ENCODE measurements at places on chromosomes 2 and 18.

DNA sequence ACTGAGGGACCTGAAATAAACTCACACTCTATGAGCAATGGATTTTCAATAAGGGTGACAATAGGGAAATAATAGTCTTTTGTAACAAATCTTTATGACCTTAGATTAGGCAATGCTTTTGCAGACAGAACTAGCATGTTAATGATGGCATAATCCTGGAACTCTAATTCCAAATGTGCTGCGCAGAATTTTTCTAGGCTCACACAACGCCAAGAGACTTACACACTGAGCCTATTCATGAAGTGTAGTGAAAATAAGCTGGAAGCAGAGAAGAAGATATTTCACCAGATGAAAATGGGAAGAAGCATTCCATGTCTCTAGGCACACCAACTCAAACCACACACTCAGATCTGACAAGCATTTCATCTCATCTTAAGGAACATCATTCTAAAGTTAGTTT is 178.5 kb downstream of the L3MBTL4 start:
- DNase-seq: no peak

GRCh38 chr2:161147856-161148255 is 12.4 kb upstream of the TANK start:
- no peak for DNase-seq

DNA sequence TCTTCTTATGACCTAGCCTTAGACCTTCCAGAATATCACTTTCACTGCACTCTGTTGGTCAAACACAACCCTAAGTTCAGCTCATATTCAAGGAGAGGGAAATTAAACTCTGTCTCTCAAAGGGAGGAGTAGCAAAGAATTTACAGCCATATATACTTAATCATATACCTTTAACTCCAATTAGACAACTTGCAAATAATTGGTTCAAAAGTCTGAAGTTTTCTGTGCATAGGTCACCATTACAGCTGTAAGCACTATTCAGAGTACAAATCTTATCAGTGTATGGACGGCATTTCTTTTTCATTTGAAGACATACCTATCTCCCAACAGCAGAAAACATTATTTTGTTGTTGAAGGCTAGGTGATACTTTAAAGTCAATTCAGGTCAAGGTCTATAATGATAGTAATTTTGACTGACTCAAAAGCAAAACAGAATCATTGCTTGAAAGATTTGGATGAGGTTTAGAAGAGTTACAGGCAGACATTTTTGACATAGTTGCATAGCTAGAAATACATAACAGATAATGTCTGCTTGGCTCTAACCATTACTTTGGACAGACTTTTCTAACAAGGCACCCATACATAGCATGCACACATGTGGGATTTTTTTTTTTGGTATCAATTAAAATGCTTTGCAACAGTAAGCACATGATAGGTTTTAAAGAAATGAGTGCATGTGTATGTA is 131.5 kb downstream of the CPS1 start:
- no peak for DNase-seq

DNA sequence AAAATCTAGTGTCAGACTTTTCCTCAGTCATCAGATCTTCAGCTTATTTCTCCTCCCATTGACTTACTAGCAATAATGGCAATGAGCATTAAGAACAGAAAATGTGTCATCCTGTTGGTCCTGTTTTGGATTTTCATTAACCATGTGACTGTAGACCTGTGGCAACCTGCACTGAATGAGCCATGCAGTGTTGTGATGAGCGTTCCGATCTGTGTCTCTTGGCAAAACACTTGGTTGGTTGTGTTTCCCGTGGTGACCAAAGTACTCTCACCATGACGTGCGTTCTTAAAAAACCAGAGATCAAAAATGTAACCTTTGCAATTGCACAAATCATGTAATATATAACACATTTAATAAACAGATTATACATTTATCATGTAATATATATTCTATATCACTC is 138.6 kb downstream of the MAP3K20 start:
- no peak for DNase-seq

- DNase-seq: no peak
Observed at GRCh38 chr2:129301431-129301913, 678.0 kb upstream of the RAB6C start.

DNA sequence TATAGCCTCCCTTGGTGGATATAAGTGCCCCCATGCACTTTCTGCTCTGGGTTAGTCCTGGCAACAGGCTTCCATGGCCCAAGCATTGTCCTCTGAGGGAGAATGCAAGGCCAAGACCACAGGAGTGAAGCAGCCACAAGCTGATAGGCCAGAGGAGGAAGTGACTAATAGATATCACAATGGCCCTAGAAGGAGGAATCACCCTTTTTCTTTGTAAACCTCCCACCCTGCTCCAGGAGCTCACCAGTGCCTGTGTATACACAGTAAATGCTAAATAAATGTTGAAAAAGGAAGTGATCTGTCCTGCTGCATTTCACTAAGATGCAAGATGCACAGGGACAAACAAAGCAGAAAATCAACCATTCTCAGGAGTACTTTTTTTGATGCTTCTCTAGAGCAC is 49.7 kb upstream of the ABCA12 start:
- peak; percentile 18 for DNase-seq

DNA sequence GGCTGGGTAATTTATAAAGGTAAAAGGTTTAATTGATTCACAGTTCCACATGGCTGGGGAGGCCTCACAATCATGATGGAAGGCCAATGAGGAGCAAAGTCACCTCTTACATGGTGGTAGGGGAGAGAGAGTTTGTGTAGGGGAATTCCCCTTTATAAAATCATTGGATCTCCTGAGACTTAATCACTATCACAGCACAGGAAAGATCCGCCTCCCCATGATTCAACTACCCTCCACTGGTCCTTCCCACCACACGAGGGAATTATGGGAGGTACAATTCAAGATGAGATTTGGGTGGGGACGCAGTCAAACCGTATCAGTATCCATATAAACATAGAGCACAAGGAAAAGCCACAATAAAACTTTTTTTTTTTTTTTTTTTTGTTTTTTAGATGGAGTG is 172.6 kb upstream of the PIEZO2 start:
- DNase-seq: no peak

DNA sequence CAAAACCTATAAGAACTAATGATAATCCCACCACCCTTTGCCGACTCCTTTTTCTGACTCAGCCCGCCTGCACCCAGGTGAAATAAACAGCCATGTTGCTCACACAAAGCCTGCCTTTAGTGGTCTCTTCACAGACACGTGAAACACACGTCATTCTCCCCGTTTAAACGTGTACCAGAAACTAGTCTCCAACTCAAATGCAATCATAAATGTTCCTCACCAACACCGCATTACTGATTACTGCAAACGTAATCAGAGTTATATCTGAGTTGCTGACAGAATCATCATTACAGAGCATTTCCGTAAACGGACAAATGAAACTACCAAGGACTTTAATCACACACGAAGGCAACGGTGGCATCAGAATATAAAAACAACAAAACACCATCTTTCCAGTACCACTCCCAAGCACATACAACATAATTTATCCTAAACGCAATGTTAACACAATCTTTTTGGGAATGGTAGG is 1.9 kb downstream of the CLK1 start:
- DNase-seq: peak; percentile 75

DNA sequence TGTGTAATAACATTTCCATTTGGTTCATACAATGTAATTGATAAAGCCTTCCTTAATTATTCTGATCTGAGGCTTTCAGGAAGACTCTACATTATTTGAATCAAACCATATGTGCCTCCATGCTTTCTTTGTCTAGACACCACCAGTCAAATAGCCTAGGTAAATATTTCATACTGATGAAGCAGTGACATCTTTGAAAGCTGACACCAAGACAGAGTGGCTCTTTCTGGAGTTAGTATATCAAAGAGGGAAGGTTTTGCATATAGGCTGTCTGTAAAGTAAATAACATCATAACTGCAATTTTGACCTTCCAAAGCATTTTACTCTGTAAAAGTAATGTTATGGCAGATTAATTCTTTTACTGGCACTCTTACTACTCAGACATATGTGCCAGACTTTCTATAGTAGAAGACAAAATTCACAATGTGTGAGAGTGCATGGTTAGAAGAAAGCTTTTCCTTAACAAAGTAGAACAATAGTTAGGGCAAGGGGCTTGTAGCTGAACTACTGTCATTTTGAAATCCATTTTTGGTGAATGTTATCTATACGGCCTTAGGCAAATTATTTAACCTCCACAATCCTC is 177.3 kb downstream of the ERBB4 start:
- DNase-seq: no peak

- peak; percentile 92 for DNase-seq
Observed at GRCh38 chr2:11155381-11156035, at the start of gene SLC66A3. TSS of gene SLC66A3 (plus strand) at chr2:11155467. CDS start at chr2:11155547, 80 bp downstream.

- no peak for DNase-seq
Observed at GRCh38 chr2:219886615-219887014, 259.2 kb downstream of the SLC4A3 start.

- no peak for DNase-seq
Observed at GRCh38 chr2:20226152-20226545, 1.2 kb upstream of the SDC1 start.

DNA sequence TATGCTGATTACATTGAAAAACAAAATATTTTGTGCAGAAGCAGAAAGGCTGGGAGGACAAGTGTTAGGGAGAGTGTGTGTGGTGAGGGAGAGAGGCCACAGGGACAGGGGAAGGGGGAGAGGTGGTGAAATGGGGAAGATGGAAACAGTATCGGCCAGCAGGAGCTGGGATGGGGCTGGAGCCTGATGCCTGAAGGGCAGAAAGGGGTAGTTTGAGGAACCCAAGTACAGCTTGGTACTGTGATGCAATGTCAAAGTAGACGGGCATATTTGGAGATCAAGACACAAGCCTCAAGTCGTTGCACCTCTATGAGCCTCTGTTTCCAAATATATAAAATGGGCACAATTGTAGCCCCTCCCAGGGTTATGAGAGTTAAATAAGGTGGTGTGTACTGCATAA is 152.1 kb downstream of the LPIN1 start:
- DNase-seq: no peak

DNA sequence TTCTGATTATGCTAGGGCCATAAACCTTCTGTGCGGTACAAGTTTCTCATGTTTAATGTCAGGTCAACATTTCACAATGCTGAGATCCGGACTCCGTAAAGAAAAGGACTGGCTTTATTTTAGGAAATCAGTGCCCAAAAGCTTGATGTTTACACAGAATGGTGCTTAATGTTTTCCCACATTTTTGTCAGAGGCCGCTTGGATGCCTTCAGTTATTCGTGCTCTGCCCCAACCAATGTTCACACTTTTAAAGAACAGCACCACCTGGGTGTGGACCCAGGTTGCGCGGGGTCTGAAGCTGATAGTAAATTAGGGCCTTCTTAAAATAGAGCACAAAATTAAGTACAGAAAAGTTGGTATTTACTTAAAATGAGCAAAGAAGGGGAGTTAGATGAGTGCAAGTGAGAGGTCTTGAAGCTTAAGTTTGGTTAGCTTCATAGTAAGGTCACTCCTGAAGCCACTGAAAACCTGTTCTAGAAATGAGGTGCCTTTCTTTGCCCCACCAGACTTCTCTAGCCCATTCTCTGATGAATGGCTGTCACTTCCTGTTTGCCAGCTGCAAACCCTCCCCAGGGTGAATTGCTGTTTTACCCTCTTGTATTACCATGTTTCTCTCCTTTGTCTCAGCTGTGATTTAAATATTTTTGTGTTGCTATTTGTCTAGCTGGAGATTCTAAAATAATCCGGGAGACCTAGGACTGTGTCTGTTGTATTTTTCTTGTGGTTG is 20.5 kb downstream of the SLC3A1 start:
- DNase-seq: peak; percentile 15

DNA sequence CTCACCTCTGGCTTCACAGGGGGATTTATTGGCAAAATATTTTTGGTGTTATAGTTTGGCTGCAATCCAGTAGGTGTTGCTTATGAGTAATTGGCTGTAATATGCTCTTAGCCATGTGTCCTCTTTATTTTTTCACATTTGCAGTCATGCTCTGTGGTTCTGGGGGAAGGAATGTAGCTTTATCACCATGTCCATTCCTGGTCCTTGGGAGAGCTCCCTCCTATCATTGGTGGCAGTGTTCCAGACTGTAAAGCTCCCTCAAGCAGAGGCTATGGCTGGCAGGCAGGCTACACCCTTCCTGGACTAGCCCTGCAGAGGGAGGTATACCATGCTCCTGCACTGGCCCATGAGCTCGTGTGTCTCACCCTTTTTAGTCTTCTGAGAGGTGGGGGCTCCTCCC is 120.0 kb upstream of the FSIP2 start:
- DNase-seq: no peak

DNA sequence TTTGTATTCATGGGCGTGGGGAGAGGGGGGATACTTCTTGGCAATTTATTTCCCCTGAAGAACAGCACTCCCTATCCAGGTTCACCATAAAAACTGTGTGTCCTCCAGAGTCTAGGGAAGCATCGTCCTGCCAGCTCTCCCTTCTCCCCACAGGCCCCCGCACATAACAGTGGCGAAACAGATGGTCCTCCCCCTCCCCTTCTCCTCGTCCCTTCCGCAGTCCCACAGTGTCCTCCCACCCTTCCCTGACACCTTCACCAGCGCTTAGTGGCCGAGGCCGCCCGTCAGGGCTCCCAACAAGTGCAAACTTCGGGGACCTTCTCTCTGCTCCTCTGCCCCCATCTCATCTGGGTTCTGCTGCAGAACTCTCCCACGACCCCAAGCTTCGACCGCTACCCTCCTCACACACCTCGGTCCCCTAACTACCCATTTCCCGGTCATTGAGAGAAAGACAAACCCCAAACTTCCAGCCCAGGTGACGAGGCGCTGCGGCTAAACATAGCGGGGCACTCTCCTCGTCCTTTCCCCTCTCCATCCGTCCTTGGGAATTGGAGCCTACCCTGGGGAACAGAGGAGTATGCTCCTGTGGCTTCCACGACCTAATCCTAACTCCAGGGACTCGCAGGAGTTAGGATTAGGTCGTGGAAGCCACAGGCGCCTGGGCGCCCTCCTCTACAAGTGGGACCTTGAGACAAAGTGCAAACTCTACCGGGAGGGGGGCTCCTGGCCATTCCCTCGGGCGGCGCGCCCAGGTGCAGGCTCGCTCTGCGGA is 971 bp downstream of the ZNF385B start:
- DNase-seq: no peak

DNA sequence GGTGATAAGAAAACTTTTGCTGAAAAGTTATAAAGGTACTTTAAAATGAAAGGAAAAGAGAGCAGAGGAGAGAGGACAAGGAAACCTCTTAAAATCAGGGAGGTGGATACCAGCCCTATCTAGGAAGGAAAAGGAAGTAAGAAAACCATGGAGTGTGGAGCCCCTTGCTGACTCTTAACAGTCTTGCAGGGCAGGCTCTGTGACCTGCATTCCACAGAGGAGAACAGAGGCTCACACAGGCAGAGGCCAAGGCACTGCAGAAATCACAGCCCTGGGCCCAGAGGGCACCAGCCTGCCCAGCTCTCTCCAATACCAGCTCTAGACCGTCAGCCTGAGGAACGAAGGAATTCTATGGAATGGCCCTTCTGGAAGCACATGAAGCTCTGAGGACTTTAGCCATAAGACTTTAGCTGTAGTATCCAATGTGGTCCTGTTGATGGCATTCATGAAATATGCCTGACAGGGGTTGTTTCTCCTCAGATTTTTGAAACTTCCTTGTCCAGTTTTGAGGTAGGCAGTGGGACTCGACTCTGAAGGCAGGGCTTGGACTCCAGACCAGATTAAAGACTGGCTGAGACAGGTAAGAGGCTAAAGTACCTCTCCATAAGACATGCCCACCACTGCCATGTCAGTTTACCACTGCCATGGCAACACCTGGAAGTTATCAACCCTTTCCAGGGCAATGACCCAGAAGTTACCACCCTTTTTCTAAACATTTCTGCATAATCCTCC is 216.3 kb downstream of the ANAPC1 start:
- peak; percentile 71 for DNase-seq
